ENCODE measurements at places on chromosomes 7 and 10.

DNA sequence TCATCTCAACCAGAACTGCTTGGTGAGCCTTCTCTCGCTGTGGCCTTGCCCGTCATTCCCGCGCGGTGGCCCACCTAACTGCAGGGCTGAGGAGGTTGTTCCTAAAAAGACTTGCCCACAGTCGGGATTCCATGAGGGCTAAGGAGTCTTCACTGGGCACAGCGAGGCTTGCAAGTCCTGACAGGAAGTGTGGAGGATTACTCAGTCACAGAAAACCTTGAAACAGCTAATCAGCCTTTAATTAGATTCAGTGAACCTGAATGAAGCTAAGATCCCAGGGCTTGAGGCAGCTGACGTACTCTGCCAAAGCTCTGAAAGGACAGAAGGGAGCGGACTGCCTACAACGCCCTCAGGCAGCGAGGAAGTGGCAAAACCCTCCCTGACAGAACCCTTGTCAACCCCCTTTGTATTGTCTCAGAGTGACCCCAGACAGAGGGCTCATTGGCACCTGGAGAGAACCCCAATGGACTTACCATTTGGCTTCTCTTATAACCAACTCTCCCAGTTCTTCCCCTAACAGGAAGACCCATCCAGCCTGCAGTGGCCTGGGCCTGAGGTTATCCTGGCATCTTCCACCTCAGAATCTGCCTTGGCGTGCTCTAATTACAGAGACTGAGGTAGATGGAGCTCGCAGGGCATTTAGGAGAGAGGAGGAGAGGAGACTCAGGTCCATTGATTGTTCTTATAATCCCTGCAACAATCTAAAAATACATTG, 2.5 kb upstream of the LAMB4 start:
- peaks cover 18% of the 10 kb centered on the region for H3K4me1 ChIP-seq
- H3K27me3 ChIP-seq = no peaks in the 10 kb centered on the region
- DNase-seq = no peak

GRCh38 chr10:101569622-101570427, 18.2 kb downstream of the POLL start:
- peaks cover 53% of the 10 kb centered on the region for H3K27me3 ChIP-seq
- no peak overlapping the region for H3K27ac ChIP-seq
- peaks cover 4% of the 10 kb centered on the region for H3K36me3 ChIP-seq

DNA sequence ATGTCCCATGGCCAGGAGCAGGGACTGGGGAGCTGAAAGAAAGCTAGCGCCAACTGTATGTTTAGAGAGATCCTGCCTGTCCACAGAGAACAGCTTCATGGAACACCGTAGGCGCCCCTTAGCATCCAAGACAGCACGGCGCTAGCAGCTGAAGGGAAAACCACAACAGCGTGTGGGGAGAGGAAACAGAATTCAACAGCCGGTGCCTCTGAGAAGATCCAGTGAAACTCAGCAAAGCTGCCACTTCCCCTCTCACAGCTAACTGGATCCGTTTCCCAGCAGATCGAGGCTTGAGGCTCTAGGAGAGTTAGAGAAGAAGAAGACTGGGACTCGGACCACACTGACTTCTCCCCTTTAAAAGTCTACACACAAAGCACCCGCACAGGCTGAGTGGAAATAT, 145.0 kb downstream of the MAD1L1 start:
- H3K4me3 ChIP-seq = no peak overlapping the region
- no peaks in the 10 kb centered on the region for H3K27me3 ChIP-seq
- peaks cover 19% of the 10 kb centered on the region for H3K4me1 ChIP-seq

DNA sequence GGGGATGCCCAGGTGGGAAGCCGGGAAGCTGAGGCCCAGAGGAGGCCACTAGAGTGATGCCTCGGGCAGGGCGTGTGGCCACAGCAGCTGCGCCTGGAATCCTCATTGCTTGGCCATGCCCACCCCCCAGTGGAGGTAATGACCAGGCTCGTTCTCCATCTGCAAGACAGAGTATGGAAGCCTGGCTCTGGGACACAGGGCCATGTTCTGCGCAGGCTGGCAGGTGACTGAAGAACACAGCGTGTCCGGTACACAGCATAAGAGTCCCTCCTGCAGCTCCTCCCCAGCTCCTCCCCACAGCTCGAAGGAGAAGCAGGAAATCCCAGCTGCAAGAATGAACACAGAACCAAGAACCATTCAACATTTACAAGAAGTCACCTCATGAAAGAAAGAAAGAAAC, 64.8 kb downstream of the SMURF1 start:
- H3K4me3 ChIP-seq = no peak overlapping the region
- H3K4me1 ChIP-seq = peaks cover 31% of the 10 kb centered on the region
- H3K27ac ChIP-seq = no peak overlapping the region
- H3K27me3 ChIP-seq = no peaks in the 10 kb centered on the region
- no peak for DNase-seq

DNA sequence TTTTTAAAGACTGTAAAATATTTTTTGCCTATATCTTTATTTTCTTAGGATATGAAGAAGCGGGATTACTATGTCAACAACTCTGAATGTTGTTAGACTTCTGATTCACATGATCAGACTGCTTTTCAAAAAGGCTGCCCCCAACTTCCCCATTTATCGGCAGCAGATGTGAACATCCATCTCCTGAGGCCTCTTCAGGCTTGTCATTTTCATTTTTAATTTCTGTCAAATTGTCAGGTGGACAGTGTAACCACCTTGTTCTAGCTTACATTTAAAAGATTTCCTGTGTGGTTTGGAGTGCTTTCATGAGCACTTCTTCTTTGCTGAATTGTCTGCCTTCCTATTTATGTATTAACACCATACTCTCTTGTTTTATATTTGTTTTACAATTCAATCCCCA, 78.8 kb upstream of the GSDME start:
- H3K4me1 ChIP-seq = peaks cover 22% of the 10 kb centered on the region
- DNase-seq = no peak
- no peaks in the 10 kb centered on the region for H3K27me3 ChIP-seq
- peak overlapping the region; percentile 54 for H3K27ac ChIP-seq

DNA sequence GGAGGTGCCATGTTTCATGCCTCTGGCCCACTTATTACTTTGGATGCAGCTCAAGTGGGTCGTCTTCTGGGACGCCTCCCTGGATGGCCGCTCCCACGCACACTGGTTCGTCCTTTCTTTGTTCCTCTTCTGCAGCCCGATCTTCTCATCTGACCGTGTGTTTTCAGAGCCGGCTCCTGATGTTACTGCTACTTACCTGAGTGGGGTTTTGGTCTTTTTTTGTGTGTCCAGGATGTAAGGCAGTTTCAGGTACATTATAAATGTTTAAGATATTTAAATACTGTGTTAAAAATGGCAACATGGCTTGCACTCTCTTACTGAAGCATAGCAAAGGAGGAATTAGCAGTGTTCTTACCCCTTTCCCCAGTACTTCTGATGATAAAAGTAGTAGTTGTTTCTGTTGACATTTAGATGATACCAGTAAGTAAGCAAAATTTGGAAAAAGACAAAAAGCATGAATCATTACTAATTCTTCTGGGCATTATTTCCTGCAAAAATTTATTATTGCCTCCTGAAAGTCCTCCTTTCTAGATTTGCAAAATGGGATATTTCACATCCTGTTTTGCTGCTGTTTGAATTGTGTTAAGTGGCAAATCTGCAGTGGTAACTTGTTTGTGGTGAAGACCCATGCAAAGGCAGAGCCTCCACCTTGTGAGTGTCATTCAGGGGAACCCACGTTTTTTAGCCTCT, 59.4 kb downstream of the SHH start:
- no peak for DNase-seq
- H3K4me3 ChIP-seq = no peak overlapping the region
- no peaks in the 10 kb centered on the region for H3K27me3 ChIP-seq
- peak overlapping the region; percentile 78 for H3K27ac ChIP-seq

GRCh38 chr7:2008101-2008935, 224.4 kb downstream of the MAD1L1 start:
- H3K27ac ChIP-seq = no peak overlapping the region
- no peaks in the 10 kb centered on the region for H3K27me3 ChIP-seq
- H3K4me3 ChIP-seq = no peak overlapping the region
- peaks cover 2% of the 10 kb centered on the region for H3K36me3 ChIP-seq
- peaks cover 19% of the 10 kb centered on the region for H3K4me1 ChIP-seq

GRCh38 chr7:14430926-14431325, 441.5 kb upstream of the ETV1 start:
- DNase-seq = no peak
- H3K27ac ChIP-seq = no peak overlapping the region
- no peaks in the 10 kb centered on the region for H3K4me1 ChIP-seq
- H3K27me3 ChIP-seq = no peaks in the 10 kb centered on the region
- no peak overlapping the region for H3K4me3 ChIP-seq
- no peaks in the 10 kb centered on the region for H3K36me3 ChIP-seq

GRCh38 chr7:41146429-41146828, 556.5 kb downstream of the INHBA start:
- H3K4me3 ChIP-seq = no peak overlapping the region
- peaks cover 1% of the 10 kb centered on the region for H3K36me3 ChIP-seq
- DNase-seq = no peak

GRCh38 chr10:11237571-11237970, 219.9 kb downstream of the CELF2 start:
- H3K36me3 ChIP-seq = peaks cover 54% of the 10 kb centered on the region
- H3K27ac ChIP-seq = peak overlapping the region; percentile 86
- H3K4me3 ChIP-seq = peak overlapping the region; percentile 64
- H3K4me1 ChIP-seq = peaks cover 86% of the 10 kb centered on the region

DNA sequence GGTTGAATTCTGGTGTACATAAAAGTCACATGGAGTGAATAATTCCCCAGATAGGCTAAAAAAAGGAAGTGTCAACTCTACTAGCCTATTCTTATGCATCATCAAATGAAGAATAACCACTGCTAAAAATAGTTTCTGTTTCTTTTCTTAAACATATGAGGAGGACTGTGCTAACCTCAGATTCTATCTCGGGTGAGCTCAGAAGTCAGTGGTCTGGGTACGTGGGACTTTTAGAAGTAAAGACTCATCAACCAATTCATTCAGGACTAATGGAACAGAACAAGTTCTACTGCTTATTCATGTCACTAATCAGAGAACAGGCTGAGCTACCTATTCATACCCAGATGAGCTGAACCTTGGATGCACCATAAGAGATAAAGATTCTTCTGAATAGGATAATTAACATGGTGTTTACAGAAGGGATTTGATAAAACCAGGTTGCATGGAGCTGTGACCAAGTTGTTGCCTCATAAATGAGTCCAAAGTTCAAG, 9.5 kb upstream of the ASAH2 start:
- H3K27me3 ChIP-seq = peaks cover 74% of the 10 kb centered on the region
- H3K4me3 ChIP-seq = no peak overlapping the region
- H3K27ac ChIP-seq = no peak overlapping the region
- H3K4me1 ChIP-seq = no peaks in the 10 kb centered on the region
- DNase-seq = no peak

DNA sequence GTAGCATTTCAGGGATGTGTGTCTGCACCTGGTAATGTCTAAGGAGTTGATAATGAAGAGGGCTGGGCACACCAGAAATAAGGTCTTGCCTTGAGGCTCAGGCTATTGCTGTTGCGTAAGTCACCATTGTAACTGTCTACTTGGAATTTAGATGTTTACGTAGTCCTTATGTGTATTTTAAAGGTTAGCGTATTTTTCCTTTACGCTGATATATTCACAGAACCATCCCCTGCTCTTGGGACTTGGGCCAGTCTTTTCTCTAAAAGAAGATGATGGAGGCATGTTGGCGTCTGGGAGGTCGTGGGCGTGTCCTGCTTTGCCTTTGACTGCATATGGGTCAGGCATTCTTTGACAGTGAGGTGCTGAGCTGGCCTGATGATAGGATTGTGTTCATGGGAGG, 14.7 kb downstream of the WDR37 start:
- H3K36me3 ChIP-seq = peaks cover 13% of the 10 kb centered on the region
- H3K27me3 ChIP-seq = no peaks in the 10 kb centered on the region
- no peak for DNase-seq
- no peak overlapping the region for H3K4me3 ChIP-seq
- H3K27ac ChIP-seq = no peak overlapping the region

GRCh38 chr10:54203401-54203800, 597.6 kb downstream of the PCDH15 start:
- no peak overlapping the region for H3K4me3 ChIP-seq
- no peak for DNase-seq
- no peaks in the 10 kb centered on the region for H3K27me3 ChIP-seq
- no peak overlapping the region for H3K27ac ChIP-seq
- peaks cover 4% of the 10 kb centered on the region for H3K36me3 ChIP-seq

- H3K4me3 ChIP-seq = no peak overlapping the region
- H3K36me3 ChIP-seq = no peaks in the 10 kb centered on the region
- DNase-seq = no peak
Observed at GRCh38 chr7:42502022-42502421, 265.0 kb upstream of the GLI3 start.
